ENCODE measurements at places on chromosomes 2 and 18.

- no peak for DNase-seq
Observed at GRCh38 chr2:9970200-9971044, 18.9 kb downstream of the GRHL1 start.

- no peak for DNase-seq
Observed at GRCh38 chr2:194867328-194867727, 789.7 kb upstream of the SLC39A10 start.

DNA sequence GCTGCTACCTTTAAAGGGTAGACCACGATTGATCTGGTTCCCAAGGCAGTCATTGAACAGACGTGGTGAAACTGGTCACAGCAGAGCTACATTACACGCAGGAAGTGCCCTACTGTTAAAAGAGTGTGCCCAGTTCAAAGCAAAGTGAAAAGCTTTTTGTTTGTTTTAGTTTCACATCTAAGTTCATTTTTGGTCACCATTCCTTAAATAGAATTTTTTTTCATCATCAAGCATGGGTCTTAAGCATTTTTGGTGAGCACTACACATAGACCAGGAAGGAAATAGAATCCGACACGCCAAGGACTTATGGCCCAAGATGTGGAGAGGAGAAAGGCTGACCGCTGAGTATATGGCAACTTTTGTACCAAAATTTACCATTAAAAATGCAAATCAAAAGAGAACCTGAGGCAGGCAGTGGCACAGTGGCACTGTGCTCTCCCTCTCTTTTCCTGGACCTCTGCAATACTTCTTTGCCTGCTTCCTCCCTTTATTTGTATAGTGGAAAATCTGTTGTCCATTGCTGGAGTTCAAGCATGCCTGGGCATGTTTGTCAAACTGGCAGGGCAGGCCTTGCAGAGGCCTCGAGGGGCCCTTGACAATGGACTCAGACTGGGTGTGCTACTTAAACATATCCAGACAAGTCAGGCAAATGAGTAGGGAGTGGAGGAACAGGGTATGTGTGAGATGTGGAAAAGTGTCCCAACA, 42.6 kb upstream of the HNRNPA3 start:
- DNase-seq, result no peak

DNA sequence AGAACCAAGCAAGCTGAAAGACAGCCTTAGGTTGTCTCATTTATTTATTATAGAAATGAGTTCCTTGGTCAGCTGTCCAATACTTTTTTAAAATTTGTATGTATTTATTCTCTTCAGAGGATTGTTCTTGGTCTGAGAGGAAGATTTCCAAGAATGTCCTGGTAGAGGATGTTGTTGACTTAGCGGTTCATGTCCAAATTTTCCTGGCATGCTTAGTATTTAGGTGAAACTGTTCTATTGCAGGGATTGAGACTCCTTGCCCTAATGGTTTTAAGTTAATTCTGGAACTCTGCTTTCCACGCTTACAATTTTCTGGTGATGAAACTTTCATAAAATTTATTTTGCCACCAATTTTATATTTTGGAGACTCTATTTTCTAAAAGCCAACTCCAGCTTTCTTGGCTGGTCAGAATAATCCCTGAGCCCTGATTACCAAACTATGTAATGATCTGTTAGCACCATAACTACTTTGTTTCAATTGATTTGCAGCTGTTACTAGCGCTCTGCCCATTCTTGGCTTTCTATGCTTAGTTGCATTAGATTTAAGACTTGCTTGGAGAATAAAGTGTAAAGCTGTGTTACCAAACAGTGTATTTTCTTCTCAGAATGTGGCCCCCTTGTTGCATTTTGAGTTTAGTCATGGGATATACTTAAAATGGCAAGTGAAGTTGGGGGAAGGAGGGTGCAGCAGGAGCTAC, 1868.8 kb upstream of the CELF4 start:
- DNase-seq, result no peak

DNA sequence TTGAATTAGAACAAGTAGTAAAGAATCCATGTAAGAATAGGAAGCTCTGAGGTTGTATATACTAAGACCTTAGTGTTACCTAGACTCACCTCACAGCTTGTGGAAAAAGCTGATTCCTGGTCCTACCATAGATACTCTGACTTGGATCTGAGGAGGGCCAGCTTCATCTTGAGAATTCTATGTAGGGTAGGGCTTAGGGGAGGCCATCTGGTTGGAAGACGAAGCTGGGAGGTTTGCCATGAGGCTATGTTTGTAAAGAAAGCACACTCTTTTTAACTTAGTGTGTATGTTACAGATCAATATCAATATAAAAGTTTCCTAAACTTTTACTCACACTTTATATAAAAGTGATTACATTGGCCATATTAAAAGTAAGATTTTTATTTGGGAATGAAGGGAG, 77.1 kb upstream of the GALNT5 start:
- no peak for DNase-seq

GRCh38 chr2:177192788-177193187, 19.8 kb upstream of the HNRNPA3 start:
- no peak for DNase-seq

DNA sequence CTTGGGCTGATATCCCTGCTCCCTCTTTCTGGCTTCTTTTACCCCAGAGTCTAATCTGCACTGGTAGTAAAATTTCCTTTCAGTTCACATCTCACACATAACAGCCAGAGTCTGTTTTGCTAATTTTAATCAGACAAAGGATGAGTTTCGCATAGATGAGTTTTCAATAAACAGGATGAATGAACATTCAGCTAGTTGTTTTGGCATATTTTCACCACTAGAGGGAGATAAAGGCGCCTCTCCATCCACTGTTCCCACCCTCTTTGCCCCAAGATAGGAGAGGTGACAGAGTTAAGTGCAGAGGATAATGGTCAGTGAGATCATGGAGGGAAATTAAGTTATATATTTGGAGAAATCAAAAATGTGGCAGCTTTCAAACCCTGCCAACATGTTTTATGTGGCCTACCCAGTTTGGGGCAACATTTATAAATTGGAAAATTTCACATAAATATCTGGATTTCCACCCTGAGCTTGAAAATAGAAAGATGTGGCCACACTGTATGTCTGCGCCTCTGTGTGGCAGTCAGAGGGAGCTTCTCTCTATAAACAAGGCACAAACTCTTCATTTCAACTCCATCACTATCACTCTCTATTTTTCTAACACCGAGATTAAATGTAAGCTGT, 48.5 kb upstream of the DTNA start:
- DNase-seq, result no peak

GRCh38 chr2:112831946-112832840, 4.4 kb downstream of the IL1B start:
- DNase-seq, result no peak

GRCh38 chr2:72917877-72918553, 696 bp downstream of the EMX1 start:
- no peak for DNase-seq

Measured in stimulated activated CD8-positive, alpha-beta memory T cell treated with anti-CD3 and anti-CD28 coated beads, Interleukin-15, amount 100 ng/mL, for 24 hours (primary cell).